ENCODE measurements at places on chromosomes 1 and 21. TPM values are rescaled to one million over a fixed set of nuclear protein-coding genes. Genes with fewer than 3 reads are reported as not detected.

DNA sequence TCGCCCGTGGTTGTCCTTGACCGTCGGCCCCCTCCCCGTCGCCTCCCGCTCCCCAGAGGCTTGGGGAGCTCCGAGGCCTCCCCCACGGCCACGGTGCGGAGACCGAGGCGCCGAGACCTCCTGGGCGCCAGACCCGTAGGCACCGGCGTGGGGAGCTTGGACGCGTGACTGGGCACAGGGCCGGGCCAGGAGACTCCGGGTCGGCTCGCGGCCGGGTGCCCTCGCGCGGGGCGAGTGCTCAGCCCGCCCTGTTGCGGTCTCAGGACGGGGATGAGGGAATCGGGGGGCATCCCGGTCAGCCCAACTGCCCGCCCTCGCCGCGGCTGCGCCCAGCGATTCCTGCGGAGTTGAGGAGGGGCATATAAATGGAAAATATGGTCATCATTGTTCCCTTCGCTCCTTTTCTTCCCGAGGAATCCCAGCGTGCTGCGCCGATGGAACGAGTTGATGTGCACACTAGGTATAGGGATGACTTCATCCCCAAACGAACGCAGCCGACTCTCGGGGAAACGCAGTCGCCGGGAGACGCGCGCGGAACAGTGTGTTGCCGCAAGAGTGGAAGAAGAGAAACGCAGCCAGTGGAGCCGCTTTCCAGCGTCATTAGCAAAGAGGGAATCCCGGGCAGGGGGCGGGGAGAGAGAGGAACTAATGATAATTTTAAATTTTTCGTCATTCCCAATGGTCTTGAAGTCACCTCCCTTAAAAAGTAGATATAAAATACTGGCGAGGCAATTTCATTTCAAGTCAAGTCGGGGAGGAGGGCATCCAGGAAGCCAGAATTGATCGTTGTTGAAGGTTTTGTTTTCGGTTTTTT is 747 bp upstream of the ENAH start:
- no peaks in the 10 kb centered on the region for H3K36me3 ChIP-seq
- DNase-seq, result peak; percentile 76
- H3K4me3 ChIP-seq, result peak overlapping the region; percentile 32
- H3K27me3 ChIP-seq, result no peaks in the 10 kb centered on the region

DNA sequence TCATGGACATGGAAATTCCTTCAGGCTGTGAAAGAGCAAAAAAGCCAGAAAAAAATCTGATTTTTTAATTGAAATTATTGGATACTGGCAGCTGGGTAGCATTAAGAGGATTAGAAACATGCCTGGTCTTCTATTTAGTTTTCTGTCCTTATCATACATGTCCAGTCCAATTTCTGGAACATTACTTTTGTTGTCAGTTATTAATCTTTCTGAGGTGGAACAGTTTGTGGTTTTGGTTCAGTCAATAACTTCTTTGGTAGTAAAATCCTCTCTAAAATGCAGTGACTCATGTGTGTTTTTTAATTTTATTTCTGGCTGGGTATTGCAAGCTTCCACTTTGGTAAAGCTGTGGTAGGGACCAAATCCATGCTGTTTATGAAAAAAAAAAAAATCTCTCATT is 687.0 kb upstream of the ADGRL2 start:
- no peak overlapping the region for H3K27ac ChIP-seq
- no peaks in the 10 kb centered on the region for H3K36me3 ChIP-seq
- H3K4me1 ChIP-seq, result no peaks in the 10 kb centered on the region
- H3K27me3 ChIP-seq, result no peaks in the 10 kb centered on the region
- no peak overlapping the region for H3K4me3 ChIP-seq

DNA sequence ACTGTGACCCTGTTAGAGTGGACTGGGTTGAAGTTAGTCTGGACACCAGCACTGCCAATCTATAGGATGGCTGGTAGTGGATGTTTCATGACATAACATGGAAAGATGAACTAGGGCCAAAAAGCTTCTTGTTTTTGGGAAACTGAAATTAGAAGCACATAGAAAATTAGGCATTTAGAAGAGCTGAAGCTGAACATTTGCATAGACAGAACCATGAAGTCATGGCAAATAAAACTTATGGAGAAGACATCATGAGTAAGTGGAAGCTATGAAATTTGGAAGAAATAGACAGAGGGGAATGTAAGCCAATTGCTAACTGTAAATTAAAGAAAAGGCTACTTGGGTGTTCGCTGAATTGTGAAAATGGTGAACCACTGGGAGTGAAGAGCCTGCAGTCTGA is 2.7 kb upstream of the S100A11 start:
- H3K27me3 ChIP-seq, result no peaks in the 10 kb centered on the region
- no peak overlapping the region for H3K27ac ChIP-seq
- H3K4me3 ChIP-seq, result no peak overlapping the region
- peaks cover 22% of the 10 kb centered on the region for H3K4me1 ChIP-seq
- no peak for DNase-seq

- no peak overlapping the region for H3K27ac ChIP-seq
- H3K36me3 ChIP-seq, result no peaks in the 10 kb centered on the region
- no peaks in the 10 kb centered on the region for H3K4me1 ChIP-seq
- DNase-seq, result no peak
- no peaks in the 10 kb centered on the region for H3K27me3 ChIP-seq
These were observed 267.7 kb upstream of the RGS18 start for GRCh38 chr1:191890433-191891088.

GRCh38 chr21:26743524-26743923 is 101.7 kb downstream of the ADAMTS1 start:
- H3K36me3 ChIP-seq, result no peaks in the 10 kb centered on the region
- H3K27ac ChIP-seq, result no peak overlapping the region
- no peaks in the 10 kb centered on the region for H3K27me3 ChIP-seq
- no peak for DNase-seq

GRCh38 chr21:38927776-38928175 is 122.0 kb downstream of the ETS2 start:
- no peak overlapping the region for H3K27ac ChIP-seq
- no peaks in the 10 kb centered on the region for H3K27me3 ChIP-seq
- no peak overlapping the region for H3K4me3 ChIP-seq
- peaks cover 4% of the 10 kb centered on the region for H3K4me1 ChIP-seq
- DNase-seq, result no peak

GRCh38 chr1:183609313-183609712 is 19.1 kb upstream of the NCF2 start:
- no peaks in the 10 kb centered on the region for H3K27me3 ChIP-seq
- H3K4me3 ChIP-seq, result no peak overlapping the region
- DNase-seq, result no peak
- H3K36me3 ChIP-seq, result no peaks in the 10 kb centered on the region
- H3K4me1 ChIP-seq, result peaks cover 4% of the 10 kb centered on the region

GRCh38 chr1:200033511-200034261 is 6.2 kb downstream of the NR5A2 start:
- H3K36me3 ChIP-seq, result no peaks in the 10 kb centered on the region
- H3K27me3 ChIP-seq, result no peaks in the 10 kb centered on the region
- H3K4me3 ChIP-seq, result peak overlapping the region; percentile 4
- H3K4me1 ChIP-seq, result peaks cover 62% of the 10 kb centered on the region
- H3K27ac ChIP-seq, result peak overlapping the region; percentile 95
- DNase-seq, result peak; percentile 72

- H3K36me3 ChIP-seq, result no peaks in the 10 kb centered on the region
- DNase-seq, result no peak
- no peak overlapping the region for H3K27ac ChIP-seq
- H3K4me3 ChIP-seq, result no peak overlapping the region
These were observed 80.3 kb downstream of the RD3 start for GRCh38 chr1:211411639-211412038.

DNA sequence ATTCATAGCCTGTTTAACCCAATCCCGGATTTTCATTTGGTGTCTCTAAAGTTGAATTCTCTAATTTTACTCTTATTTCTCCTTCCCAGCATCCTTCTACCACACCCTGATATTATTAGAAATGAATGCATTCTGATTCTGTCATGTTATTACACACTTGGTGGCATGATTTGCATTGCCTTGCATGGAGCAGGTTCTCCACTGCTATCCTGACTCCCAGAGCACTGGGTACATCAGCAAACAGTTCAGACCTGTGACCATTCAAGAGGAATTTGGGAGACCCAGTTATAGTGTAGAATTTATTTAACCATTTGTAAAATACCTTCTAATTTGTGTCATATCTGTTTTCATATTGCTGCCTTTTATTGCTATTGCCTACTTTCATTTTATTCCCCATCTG is 2.6 kb downstream of the LRRC8B start:
- H3K4me3 ChIP-seq, result no peak overlapping the region
- no peak for DNase-seq
- H3K27me3 ChIP-seq, result no peaks in the 10 kb centered on the region
- H3K4me1 ChIP-seq, result peaks cover 58% of the 10 kb centered on the region
- no peak overlapping the region for H3K27ac ChIP-seq

DNA sequence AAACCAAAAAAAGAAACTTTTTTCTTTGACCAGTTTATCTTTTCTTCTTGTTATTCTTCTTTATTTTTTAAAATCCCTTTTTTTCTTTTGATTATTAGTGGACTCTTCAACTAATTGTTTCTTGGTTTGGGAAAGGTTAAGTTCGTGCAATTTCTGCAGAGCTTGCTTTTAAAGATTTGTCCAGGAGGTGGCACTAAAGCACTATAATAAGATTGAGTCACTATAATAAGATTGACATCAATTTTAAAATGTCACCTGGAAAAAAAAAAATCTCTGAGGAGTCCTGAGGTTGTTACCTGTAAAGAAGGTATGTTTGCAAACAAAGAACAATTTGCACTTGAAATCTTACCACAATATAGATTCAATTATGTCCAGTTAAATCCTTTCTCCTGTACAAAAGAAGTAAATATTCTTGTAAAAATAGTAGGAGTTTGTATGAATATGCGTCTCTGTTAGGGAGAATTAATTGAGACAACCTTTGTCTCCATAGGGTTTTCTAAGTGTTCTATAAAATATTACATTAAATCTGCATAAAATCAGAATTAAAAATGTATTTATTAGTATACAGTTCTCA is 166.7 kb downstream of the ADGRL4 start:
- H3K36me3 ChIP-seq, result no peaks in the 10 kb centered on the region
- peak; percentile 30 for DNase-seq
- no peaks in the 10 kb centered on the region for H3K27me3 ChIP-seq
- H3K4me1 ChIP-seq, result peaks cover 5% of the 10 kb centered on the region
- H3K4me3 ChIP-seq, result no peak overlapping the region
- H3K27ac ChIP-seq, result no peak overlapping the region

DNA sequence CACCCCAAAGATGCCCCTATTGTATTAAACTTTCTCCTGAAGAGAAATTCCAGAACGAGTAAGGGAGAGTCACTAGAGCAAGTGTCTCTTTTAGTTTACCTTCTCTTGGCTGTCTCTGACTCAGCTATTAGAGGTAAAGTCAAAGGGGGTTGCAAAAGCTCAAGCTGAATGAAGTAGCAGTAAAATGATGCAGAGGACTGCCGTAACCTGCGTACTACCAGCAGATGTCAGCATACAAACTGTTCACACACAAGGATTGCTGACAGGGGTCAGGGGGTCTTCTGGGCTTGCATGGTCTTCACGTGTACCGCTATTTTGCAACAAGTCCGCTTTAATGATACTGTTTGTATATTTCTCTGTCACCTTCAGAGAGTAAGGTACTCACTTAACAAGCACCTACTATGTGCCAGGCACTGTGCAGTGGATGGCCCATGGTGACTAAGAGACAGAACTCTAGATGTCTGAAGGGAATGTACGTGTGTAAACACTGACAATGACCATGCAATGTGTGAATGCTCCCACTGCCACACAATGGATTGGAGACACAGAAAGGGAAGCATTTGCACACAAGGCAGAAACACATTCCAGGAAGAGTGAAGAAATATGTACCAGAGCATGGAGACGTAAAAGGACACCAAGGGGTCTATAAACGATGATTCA is 34.9 kb downstream of the CHML start:
- peaks cover 7% of the 10 kb centered on the region for H3K4me1 ChIP-seq
- H3K27ac ChIP-seq, result no peak overlapping the region
- no peak overlapping the region for H3K4me3 ChIP-seq
- H3K27me3 ChIP-seq, result no peaks in the 10 kb centered on the region
- no peaks in the 10 kb centered on the region for H3K36me3 ChIP-seq

- H3K36me3 ChIP-seq, result no peaks in the 10 kb centered on the region
- no peaks in the 10 kb centered on the region for H3K4me1 ChIP-seq
- no peak overlapping the region for H3K4me3 ChIP-seq
- no peak overlapping the region for H3K27ac ChIP-seq
These were observed 42.2 kb upstream of the LYST start for GRCh38 chr1:235908742-235909520.

DNA sequence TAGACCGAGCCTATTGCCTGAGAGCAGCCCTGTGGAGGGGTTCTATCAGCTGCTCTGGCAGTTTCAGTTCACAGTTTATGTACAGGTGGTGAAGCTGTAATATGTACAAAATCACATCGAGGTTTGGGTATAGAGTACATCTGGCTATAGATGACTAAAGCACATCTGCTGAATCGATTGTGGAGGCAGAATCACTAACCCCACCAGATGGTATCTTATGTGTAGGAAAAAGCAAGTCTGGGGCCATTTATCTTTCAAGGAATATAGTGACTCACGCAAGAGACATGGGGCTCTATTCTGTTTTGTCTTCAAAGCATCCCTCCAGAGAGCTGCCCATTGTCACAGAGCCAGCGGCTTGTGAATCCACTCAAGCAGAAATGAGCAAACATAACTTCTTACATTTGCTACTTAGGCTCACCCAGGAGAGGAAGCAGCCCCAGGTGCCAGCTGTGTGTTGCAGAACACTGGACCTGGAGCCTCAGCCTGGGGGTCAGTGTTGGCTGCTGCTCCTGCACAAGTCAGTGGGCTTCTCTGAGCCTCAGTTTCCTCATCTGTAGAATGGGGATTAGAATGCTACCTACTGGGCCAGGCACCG is 21.3 kb downstream of the MIIP start:
- no peaks in the 10 kb centered on the region for H3K4me1 ChIP-seq
- H3K4me3 ChIP-seq, result no peak overlapping the region
- no peak for DNase-seq
- H3K27ac ChIP-seq, result no peak overlapping the region

DNA sequence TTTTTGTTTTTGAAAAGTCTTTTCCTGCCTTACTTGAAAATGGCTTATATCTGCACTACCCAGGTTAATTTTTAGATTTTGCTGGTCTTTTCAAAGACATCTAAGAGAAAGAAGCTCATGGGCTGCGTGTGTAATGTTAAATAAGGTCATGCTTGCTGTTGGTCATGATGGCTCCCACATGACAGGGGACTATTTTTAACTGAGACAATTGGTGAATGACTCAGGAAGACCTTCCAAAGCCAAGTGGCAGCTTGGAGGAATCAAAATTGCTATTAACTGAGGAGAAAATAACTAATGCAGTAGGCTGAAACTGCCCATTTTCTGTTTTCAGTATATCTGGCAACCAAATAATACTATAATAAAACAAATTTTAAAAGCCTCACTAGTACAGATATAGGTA is 117.1 kb upstream of the SPAG17 start:
- no peak overlapping the region for H3K4me3 ChIP-seq
- H3K27ac ChIP-seq, result no peak overlapping the region
- H3K4me1 ChIP-seq, result no peaks in the 10 kb centered on the region
- no peaks in the 10 kb centered on the region for H3K36me3 ChIP-seq
- H3K27me3 ChIP-seq, result no peaks in the 10 kb centered on the region

GRCh38 chr1:36650200-36651065 is 167.7 kb upstream of the CSF3R start:
- H3K36me3 ChIP-seq, result no peaks in the 10 kb centered on the region
- H3K27ac ChIP-seq, result no peak overlapping the region
- DNase-seq, result peak; percentile 85
- H3K27me3 ChIP-seq, result no peaks in the 10 kb centered on the region
- no peak overlapping the region for H3K4me3 ChIP-seq

- H3K27ac ChIP-seq, result no peak overlapping the region
- H3K36me3 ChIP-seq, result no peaks in the 10 kb centered on the region
- H3K4me3 ChIP-seq, result no peak overlapping the region
- H3K4me1 ChIP-seq, result no peaks in the 10 kb centered on the region
These were observed 222.8 kb downstream of the FOXD2 start for GRCh38 chr1:47660622-47661021.

The TNFAIP8L2 gene
- total RNA-seq, result 0.99 TPM

The IFNLR1 gene
- 5.4 TPM for total RNA-seq

The OR10Z1 gene
- not detected for total RNA-seq

The PPIAL4G gene
- not detected for total RNA-seq

The TMEM269 gene
- total RNA-seq, result not detected

The LCE3E gene
- total RNA-seq, result not detected

The MFSD2A gene
- 0.52 TPM for total RNA-seq

Measured in body of pancreas (tissue), 4 donors.